Stimulated activated CD8-positive, alpha-beta memory T cell treated with anti-CD3 and anti-CD28 coated beads, Interleukin-7, amount 100 ng/mL, for 24 hours (primary cell): ENCODE measurements at places on chromosomes 1 and 21.

DNA sequence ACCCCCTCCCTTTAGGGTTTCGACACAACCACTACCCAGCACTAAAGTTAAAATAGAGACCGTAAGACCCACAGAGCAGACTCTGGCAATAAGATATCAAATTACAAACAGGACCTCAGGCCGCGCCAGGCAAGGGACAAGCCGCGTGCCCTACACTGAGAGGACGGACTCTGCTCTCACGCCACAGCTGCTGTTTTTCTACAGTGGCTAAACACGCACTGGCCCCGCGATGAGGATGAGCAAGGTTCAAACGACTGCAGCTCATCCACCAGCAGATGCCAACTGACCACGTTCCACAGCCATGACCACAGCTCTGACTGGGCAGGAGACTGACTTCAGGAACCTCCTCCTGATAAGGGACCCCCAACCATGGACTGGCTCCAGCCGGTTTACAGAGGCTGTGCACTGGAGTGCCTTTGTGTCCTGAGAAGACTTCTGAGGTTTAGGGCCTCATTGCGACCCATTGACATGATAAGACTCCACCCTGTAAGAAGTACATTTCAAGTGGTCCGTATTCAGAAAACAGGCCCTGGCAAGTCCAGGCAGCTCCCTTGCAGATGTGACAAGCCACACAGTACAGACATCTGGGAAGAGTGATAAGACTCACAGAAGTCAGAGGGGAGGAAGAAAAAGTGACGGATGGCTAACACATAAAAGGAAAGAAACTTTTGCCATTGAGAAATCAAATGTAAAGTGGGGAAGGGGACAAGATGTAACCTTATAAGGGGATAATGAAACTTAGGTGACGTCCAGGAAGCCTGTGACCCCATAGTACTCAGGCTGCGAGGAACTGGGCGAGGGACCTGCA is 1.5 kb upstream of the KRTAP10-6 start:
- DNase-seq, result no peak

DNA sequence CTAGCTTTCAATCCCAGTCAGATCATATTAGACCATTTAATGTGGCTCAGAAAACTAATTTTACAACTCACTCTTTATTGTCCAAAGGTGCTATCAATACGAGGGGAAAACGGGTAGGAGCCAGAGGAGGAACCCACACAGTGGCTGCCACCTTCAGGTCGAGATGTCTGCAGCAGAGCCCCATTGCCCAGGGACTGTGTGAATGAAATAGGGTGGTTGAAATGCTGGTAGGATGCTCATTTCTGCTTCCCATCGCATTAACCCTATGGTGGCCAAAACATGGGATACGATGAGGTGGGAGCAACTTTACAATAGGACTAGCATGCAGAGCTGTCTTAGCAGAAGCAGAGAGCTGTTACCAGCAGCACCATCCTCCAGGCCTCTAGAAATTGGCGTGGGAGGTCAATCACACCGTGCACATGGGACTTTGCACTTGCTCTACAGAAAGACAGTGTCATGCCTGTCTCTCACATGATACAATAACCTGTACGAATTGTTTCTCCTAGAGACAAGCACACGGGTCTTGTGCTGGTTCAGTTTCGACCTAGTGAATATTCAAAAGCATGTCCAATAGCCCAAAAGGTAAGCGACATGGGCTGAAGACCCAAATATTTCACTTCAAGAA is 69.5 kb upstream of the DESI2 start:
- DNase-seq, result no peak

DNA sequence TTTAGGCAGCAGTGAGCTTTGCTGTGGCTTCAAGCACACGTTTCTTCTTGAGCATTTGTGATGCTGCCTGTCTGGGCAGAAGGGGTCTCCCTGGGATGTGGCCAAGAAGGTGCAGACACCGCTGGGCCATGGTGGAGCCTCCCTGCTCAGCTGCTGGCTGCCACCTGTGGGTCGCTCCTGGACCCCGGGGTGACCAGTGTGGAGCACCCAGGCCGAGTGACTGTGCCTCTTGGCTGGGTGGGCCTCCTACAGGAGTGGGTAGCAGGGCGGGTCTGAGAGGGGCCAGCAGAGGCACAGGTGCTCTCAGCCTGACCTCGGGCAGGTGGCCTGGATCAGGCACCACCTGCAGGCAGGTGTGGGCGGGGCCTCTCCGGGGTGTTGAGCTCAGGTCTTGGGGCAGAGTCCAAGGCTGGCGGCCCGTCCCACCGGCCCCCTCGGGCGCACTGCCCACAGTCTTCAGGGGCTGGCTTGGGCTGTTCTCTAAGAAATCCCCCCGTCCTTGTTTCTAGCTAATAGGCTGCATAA is 42.0 kb upstream of the COL6A1 start:
- DNase-seq, result no peak

- DNase-seq, result no peak
Measured at GRCh38 chr21:27776925-27777553, 810.2 kb upstream of the ADAMTS5 start.

DNA sequence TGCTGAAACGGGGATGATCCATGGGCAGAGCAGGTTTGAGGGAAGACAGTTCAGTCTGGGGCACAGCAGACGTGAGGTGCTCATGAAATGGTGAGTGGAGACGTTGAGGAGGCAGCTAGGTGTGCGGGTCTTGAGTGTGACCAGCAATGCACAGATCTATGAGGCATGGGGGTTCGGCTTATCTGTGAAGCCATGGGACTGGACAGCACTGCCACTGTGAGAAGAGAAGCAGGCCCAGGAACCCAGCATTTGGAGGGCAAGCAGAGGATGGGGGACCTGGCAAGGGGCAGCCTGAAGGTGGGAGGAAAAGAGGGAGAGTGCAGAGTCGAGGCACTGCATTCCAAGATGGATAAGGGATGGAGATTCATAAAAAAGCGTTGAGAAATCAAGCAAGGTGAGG is 8.0 kb downstream of the CSF1 start:
- DNase-seq, result no peak

DNA sequence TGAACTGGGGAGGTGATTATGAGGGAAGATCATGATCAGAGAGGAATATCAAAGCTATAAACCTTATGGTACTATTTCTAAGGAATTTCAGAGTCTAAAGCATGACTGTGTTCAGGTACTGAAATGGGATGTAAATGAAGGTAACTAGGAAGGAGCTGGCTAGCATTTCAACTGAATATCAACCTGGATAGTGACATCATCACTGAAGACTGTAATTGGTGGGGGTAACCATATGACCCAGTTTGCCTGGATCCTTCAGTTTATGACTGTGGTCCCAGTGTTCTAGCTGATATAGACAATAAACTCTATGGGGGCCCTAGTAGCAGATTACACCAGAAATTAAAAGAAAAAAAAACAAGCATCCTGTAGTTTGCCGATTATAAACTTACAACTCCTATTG is 120.8 kb downstream of the APP start:
- DNase-seq, result no peak

GRCh38 chr1:203199816-203200571 is 13.5 kb upstream of the CHI3L1 start:
- no peak for DNase-seq

GRCh38 chr1:211705467-211706091 is 30.2 kb upstream of the NEK2 start:
- DNase-seq, result no peak

- DNase-seq, result no peak
Measured at GRCh38 chr1:118145721-118146120, 39.3 kb downstream of the SPAG17 start.

- DNase-seq, result no peak
Measured at GRCh38 chr1:106480629-106481028, 575.8 kb upstream of the PRMT6 start.

DNA sequence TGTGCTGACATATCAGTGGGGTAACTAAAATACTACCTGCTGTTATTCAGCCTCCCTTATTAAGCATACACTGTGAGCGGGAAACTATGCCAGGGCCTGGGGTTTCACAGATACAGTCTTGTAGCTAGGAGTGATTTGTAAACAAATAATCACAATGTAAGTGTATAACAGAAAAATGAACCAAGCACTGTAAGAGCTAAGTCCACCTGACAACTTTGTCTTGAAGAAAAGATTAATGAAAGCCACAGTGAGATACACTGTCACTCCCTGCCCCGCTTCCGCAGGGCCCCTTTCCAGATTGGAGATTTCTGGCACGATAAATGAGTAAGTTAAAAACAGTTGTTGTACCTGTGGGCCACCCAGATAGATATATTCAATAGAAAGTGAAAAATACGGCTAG is 4.8 kb downstream of the RCAN3 start:
- no peak for DNase-seq

DNA sequence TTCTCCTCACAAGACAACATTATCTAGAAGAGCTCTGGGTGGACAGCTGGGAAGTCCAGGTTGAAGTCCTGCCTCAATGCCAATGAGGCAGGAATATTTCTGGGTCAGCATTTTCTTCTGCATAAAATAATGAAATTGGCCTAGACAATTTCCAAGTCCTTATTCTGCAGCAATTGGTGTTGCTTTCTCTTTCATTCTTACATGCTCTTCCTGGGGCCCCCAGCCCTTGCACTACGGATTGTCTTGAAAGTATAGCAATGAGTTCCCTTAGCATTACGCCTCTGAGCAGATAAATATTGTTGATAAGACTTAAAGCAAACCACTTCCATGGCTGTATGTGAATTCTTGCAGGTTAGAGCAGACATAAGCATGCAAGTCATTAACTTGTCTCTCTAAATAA is 188.5 kb downstream of the TGFBR3 start:
- no peak for DNase-seq

DNA sequence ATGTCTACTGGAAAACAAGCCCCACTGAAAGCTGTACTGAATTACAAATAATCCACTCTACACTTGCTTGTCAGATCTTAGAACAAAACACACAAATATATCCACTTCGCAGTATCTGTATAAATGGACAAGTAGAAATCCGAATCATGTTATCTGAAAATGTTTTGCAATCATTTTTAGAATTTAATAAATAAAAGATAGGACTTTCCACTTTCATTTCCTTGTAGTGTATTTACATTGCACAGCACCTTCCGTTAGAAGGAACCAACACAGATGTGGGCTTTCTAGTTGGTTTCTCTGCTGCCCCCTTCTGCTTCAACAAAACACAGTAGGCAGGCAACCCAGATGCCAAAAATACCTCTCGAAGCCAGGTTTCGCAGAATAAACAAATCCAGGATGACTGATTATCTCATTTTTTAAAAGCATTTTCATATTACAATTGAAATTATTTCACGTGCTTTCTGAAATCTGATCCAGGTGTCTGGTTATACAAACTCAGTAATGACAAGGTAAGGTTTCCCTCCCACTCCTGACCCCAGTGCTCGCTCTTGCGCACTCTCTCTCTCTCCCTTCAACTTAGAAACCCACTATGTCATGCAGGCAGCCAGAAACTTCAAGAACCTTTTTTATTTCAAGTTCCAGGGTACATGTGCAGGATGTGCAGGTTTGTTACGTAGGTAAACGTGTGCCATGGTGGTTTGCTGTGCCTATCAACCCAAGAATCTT is 389.9 kb downstream of the SMYD3 start:
- DNase-seq, result no peak

GRCh38 chr21:44905728-44906090 is 15.0 kb downstream of the ITGB2 start:
- no peak for DNase-seq

DNA sequence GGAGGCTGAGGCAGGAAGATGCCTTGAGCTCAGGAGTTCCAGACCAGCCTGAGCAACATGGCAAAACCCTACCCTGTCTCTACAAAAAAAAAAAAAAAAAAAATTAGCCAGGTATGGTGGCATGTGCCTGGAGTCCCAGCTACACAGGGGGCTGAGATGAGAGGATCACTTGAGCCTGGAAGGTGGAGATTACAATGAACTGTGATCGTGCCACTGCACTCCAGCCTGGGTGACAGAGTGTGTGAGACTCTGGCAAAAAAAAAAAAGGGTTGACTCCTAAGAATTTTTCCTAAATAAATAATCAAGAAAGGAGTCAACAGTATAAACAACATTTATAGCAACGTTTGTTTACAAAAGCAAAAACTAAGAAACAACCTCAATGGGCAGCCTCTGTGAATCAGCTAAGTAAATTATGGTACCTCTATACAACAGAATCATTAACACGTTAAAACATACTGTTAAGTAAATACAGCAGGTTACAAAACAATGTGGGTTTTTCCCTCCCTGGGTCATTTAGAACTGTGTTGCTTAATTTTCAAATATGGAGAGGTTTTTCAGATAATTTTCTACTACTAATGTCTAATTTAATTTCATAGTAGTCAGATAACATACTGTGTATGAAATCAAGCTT is 56.8 kb downstream of the SLC30A10 start:
- no peak for DNase-seq

DNA sequence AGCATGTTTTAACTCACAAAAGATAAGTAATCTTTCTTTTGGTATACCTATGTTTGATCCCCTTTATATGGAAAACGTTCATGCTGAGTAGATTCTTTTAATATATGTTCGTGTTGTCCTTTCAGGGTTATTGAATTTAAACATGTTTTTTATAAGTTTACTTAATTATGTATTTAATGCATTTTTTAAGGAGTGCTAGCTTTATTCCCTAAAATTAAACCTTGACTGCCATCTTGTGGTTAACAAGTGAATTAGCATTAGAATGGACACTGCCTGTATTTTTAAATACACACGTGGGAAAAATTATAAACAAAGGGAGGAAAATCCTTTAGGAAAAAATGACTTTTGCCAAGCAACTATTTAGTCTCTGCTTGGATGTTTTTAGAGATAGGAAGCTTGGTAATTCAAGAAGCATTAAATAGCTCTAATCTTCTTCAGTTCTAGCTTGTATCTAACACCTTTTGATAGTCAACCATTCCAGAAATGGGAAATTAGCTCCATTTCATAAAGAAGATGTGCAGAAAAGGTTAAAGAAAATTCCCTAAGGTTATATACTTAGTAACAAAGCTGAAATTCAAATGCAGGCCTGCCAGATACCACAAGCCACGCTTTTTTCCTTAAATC is 43.0 kb downstream of the UBE2U start:
- no peak for DNase-seq

DNA sequence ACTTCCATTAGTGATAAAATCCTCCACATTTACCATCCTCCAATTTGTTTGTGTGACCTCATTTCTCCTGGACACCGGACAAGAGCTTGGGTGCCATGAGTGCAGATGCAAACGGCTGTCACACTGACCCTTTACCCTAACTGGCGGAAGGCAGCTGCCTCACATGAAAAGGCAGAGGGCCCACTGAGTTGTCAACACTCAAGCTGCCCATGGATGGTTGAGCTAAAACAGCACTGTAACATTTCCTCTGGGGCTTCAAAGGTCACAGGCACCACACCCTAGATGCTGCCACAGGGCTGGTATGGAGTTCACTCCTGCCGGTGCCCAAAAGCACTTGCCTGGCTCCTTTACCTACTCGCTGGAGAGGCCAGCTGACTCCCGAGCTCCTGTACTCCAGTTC is 653.4 kb downstream of the KCNT2 start:
- no peak for DNase-seq

DNA sequence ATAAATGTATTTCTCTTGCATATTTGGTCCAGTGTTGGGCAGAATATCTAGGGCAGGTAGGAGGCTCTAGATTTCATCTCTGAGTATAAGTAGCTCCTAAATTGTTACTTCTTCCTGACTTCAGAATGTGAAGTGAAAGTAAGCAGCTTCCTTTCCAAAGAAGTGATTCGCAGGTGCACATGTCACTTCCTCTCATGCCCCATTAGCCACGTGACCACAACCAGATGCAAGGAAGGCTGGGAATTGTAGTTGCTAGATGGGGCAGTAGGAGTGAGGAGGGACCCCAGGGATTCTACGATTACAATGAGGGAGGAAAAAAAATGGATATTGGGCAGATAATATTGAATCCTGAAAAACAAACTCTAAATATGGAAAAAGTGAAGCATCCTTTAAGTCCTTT is 113.2 kb upstream of the CYYR1 start:
- no peak for DNase-seq

- DNase-seq, result no peak
Measured at GRCh38 chr1:119288751-119289150, 79.8 kb upstream of the HAO2 start.

GRCh38 chr1:179598631-179599030 is 7.0 kb downstream of the TDRD5 start:
- no peak for DNase-seq
